ENCODE measurements at places on chromosomes 3 and 15.

GRCh38 chr3:159077860-159078259 lies 276.0 kb downstream of the MFSD1 start:
- no peak for DNase-seq

GRCh38 chr3:48129921-48130320 lies 58.3 kb downstream of the CDC25A start:
- no peak for DNase-seq

DNA sequence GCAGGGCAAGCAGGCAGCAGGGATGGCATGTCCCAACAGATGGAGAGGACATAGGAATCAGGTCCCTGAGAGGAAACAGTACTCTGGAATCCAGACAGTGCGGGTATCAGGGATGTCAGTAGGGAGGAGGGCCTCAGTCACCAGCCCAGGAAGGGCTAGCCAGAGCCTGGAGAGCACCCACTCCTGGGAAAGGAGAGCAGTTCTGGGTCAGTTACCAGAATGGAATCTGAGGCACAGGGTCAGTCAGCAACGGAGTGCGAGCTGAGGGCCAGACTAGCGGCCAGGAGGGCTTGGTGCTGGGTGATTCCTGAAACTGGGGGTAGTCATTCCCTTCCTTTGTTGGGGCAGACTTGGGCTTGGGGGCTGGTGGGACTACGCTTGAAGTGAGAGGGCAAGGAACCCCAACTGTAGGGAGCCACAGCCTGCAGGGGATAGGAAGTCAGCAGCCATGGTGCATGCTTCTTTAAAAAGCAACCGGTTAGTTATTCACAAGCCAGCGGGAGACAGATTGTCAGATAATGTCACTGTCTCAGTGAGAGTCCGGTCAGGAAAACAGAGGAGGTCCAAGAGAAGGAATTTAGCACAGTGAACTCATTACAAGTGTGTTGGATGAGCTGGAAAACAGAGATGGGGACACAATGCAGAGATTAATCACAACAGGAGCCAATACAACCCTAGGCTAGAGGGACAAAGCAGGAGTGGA lies 27.9 kb downstream of the PLA1A start:
- no peak for DNase-seq

DNA sequence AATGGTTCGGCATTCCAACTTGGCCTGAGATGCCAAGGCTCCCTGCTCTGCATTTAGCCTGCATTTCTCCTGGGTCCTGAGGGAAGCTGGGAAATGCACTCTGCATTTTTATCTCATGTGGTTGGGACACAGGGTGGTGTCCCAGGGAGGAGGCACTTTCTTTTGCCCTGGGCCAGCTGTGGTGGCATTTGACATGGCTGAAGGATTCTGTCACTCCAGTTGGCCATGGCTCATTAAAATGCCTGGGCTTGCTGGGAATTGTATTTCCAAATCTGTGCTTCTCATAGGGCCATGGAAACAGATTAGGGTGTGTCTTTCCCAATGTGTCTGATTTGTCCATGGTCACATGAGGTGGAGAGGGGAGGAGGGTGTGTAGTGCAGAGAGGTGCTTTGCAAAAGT lies 128.3 kb upstream of the RGMA start:
- no peak for DNase-seq

- DNase-seq = no peak
These were observed 194.3 kb downstream of the CBLB start for GRCh38 chr3:105674437-105675065.

GRCh38 chr3:61788623-61789507 lies 227.5 kb downstream of the PTPRG start:
- DNase-seq = no peak

- peak; percentile 86 for DNase-seq
These were observed 5.9 kb upstream of the C15orf39 start for GRCh38 chr15:75195766-75196241.

- DNase-seq = peak; percentile 29
These were observed 259.6 kb downstream of the LRTM1 start for GRCh38 chr3:54668236-54668635.

GRCh38 chr3:22779737-22780136 lies 423.4 kb upstream of the UBE2E2 start:
- DNase-seq = no peak

DNA sequence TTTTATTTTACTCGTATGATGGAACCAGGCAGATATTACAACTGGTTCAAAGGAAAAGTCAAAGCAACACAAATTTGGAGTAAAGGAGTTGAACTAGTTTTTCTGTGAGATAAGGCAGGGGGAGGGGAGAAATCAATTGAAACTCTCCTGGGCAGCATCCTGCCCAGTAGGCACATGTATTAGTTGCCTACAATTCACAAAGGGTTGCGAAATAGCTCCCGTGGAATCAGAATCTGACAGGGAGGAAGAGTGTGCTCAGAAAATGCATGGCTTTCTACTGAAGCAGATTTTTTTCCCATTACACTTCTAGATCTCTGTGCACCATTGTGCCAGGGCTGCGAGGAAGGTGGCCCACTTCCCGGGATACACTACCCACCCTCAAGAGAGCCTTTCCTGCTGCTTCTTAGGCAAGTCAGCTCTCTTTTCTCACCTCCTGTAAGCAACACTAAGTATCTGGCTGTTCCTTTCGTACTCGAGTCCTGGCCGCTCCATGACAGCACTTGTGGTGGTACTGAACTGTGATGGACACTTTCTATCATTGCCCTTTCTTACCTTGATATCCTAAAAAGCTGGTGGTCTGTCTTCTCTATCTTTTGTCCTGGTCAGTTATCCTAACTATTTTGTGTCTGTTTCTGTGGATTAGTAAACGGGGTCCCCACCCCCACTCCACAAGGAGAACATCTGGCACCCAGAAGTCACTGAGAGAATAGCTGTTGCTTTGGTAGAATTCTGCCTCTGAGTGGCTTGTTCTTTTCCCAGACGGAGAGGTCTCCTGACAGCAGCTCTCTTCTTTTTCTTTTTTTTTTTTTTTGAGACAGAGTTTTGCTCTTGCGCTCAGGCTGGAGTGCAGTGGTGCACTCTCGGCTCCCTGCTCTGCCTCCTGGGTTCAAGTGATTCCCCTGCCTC lies 74.8 kb downstream of the RPL39L start:
- peak; percentile 21 for DNase-seq

DNA sequence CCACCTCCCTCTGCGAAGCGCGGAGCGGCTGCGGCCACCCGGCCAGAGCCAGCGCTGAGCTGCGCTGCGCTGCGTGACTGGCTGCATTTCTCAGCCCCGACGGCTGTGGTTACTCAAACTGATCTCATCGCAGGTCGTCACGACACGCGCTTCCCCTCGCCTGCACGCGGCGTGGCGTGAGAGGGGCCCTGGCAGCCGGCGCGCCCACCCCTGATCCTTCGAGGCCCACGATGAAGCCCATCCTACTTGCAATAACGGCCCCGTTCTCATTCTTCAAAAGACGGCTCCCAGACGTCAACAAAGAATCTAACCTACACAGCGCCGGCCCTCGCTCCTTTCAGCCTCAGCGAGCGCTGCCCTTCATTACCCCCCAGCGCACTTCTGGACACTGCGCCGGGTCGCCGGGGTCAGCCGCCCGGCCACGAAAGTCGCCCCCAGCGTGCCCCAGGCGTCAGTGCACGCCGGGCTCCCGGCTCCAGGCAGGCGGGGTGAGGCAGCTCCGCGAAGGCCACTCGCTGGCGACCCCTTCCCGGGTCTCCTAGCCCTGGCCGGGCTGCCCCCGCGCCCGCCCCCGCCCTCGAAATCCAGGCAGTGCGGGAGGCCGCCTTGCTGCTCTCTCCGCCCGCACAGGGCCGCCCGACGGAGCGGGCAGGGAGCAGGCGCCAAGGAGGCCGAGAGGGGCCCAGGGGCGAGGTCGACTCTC lies 9.9 kb upstream of the LEKR1 start:
- DNase-seq = no peak

GRCh38 chr3:107285197-107285596 lies 92.0 kb upstream of the CCDC54 start:
- no peak for DNase-seq

DNA sequence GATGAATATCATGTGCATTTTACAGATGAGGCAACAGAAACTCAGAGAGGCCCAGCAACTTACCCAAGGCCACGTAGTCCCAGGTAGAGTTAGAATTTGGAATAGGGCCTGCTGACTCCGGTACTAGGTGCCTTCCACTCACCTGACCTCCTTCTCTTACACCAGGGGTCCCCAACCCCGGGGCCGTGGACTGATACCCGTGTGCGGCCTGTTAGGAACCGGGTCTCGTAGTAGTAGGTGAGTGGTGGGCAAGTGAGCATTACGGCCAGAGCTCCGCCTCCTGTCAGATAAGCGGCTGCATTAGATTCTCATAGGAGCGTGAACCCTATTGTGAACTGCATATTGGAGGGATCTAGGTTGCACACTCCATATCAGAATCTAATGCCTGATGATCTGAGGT lies 64.8 kb downstream of the SMAD3 start:
- DNase-seq = no peak

- peak; percentile 19 for DNase-seq
These were observed 17.9 kb downstream of the CRYGS start for GRCh38 chr3:186526256-186526606.

GRCh38 chr3:122357828-122358702 lies 25.0 kb downstream of the MIX23 start:
- DNase-seq = no peak

DNA sequence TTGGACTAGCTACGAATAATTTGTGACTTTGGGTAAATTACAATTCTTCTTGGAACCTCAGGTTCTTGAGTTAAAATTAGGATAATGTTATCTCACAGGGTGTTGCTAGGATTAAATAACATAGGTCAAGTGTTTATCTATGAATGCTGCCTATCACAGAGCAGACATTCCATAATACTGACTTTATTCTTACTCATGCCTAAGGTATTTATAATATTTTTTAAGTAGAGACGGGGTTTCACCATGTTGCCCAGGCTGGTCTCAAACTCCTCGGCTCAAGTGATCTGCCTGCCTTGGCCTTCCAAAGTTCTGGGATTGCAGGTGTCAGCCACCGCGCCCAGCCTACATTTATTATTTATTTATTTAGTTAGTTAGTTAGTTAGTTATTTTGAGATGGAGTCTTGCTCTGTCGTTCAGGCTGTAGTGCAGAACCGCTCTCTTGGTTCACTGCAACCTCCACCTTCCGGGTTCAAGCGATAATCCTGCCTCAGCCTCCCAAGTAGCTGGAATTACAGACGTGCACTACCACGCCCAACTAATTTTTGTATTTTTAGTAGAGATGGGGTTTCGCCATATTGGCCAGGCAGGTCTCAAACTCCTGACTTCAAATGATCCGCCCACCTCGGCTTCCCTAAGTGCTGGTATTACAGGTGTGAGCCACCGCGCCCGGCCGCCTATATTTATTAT lies 741 bp upstream of the ZNF106 start:
- DNase-seq = no peak

- peak; percentile 57 for DNase-seq
These were observed 9.2 kb downstream of the FAM162A start for GRCh38 chr3:122392868-122393844.

DNA sequence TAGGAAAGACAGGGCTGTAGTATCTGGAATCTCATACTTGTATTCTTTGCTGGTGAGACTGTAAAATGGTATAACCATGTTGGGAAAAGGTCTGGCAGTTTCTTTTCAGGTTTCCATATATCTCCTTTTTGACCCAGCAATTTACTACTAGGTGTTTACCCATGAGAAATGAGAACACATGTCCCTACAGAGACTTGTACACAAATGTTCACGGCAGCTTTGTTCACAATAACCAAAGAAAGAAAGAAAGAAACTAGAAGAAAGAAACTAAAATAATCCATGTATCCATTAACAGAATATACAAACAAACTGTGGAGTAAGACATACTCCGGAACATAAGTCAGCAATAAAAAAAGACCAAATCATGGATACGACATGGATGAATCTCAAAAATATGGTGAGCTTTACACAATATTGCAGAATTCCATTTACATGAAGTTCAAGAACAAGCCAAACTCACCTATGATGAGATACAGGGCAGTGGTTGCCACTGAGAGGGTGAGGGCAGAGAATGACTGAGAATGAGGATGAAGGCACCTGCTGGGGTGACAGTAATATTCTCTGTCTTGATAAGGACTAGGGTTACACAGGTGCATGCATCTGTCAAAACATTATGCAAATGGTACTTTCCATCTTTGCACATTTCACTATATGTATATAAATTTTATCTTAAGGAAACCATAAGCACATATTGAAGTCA lies 2.7 kb downstream of the RFTN1 start:
- no peak for DNase-seq

- no peak for DNase-seq
These were observed 354.8 kb upstream of the DNAJC19 start for GRCh38 chr3:181344331-181344730.

GRCh38 chr3:66675366-66675765 lies 174.5 kb upstream of the LRIG1 start:
- DNase-seq = no peak

GRCh38 chr15:66221126-66221525 lies 32.4 kb downstream of the MEGF11 start:
- DNase-seq = no peak

DNA sequence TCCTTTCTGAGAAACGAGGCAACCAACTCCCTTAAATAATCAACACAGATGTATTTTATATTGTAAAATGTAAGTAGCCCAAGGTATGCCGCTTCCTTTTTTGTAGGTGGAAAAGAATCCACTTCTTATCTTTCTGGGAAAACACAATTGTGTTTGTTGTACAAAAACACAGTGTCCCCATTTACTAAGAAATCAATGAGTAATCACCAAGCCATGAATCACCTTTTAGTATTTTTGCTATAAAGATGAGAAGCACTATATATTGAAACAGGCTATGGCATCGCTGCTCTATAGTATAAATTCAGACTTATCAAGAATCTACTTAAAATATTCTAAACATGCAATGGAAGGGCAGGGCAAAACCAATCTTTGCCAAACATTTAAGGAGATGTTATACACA lies 104.0 kb downstream of the TNIK start:
- DNase-seq = no peak

GRCh38 chr3:4994823-4995499 lies 15.7 kb downstream of the BHLHE40 start:
- no peak for DNase-seq

GRCh38 chr3:55077726-55078125 lies 149.9 kb upstream of the LRTM1 start:
- DNase-seq = no peak

DNA sequence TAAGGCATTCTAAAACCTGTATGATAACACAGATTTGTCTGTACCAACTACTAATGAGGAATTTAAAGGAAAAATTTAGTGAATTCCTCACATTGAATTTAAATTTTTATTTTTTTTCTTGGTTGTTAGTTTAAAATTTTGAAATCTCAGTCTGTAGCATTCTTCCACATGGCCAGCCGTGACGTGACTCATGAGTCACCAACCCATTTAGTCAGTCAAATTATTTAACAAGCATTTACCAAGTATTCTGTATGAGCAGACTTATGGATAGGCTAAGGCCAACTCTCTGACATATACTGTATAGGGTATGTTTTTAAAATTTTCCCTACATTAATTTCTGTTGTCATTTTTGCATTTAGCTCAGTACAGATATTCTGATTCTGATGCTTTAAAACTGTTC lies 112.9 kb downstream of the CNTN4 start:
- DNase-seq = no peak

GRCh38 chr3:107323723-107324122 lies 53.5 kb upstream of the CCDC54 start:
- DNase-seq = no peak

DNA sequence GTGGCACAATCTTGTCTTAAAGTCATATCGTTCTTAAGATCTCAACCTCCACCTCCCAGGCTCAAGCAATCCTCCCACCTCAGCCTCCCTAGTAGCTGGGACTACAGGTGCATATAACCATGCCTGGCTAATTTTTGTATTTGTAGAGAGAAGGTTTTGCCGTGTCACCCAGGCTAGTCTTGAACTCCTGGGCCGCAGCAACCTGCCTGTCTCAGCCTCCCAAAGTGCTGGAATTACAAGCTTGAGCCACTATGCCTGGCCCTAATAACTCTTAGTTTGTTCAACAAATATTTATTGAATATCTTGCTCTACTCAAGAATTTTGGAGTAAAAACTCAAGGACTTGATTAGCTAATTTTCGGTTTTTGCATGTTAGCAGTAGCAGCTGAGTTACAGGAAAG lies 19.4 kb upstream of the EDEM1 start:
- no peak for DNase-seq
